Inflammatory macrophage (primary cell): ENCODE measurements at places on chromosomes 7 and 10.

- DNase-seq: no peak
Measured at GRCh38 chr10:132476146-132477065, 61.2 kb upstream of the INPP5A start.

DNA sequence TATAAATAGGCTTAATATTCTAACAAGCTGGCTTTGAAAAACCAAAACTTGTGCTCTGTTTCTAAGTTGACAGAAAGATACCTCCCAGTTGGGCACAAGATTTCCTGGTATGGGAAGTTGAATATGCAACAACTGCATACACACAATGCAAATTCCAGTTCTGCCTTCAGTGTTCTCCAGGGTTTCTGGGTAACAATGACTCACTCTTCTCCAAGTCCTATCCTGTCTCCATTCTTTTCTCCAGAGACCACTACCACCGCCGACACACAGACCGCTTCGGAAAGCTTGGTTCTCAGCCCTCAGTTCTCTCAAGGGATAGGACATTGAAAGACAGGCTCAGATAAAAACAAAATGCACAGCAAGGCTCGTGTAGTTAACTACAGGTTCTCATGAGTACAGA, 12.2 kb downstream of the PDE1C start:
- no peak for DNase-seq

DNA sequence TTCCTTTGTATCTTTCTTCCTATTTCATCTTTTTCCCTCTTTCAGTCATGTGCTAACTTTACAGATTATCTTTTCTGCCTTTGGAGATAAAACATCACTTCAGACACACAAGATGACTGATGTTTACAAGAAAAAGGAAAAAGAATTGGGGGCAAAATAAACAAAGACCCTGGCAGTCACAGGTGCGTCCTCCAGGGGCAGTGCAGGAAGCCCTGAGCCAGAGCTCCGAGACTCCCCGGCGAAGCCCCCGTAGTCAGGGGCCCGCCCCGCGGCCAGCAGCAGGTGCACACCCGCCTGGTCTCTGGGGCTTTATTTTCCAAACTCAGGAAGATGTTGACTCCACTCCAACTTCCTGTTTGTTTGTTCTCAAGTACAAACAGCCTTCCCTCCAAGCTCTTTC, 10.2 kb downstream of the STK32C start:
- DNase-seq: no peak

GRCh38 chr10:52082307-52082706, 231.8 kb upstream of the DKK1 start:
- DNase-seq: no peak

- DNase-seq: no peak
Measured at GRCh38 chr10:14681305-14681704, 93.4 kb downstream of the FAM107B start.

GRCh38 chr7:149238051-149238450, 1.4 kb upstream of the ZNF212 start:
- no peak for DNase-seq
